ENCODE measurements at places on chromosomes 3 and 15. TPM values are rescaled to one million over a fixed set of nuclear protein-coding genes. Genes with fewer than 3 reads are reported as not detected.

Gene TMEM207
- not detected for polyA plus RNA-seq

Gene RTP4
- polyA plus RNA-seq, result not detected

Gene ATP13A5
- not detected for polyA plus RNA-seq

Gene FAM107A
- 13.8 TPM for polyA plus RNA-seq

Gene FBN1
- polyA plus RNA-seq, result 2.4 TPM

Gene SRP14
- 1,953 TPM for polyA plus RNA-seq

Gene ZNF609
- 12.5 TPM for polyA plus RNA-seq

Gene CHDH
- 0.75 TPM for polyA plus RNA-seq

Gene SPG21
- polyA plus RNA-seq, result 90.9 TPM

Gene CA12
- 87.1 TPM for polyA plus RNA-seq

Gene SLC38A3
- 4.2 TPM for polyA plus RNA-seq
